ENCODE measurements at places on chromosomes 7 and 10. TPM values are rescaled to one million over a fixed set of nuclear protein-coding genes. Genes with fewer than 3 reads are reported as not detected.

SLC35G1 gene
- total RNA-seq, result 6.7 TPM

GTF2IRD2 gene
- 23.0 TPM for total RNA-seq

SRGN gene
- 66.6 TPM for total RNA-seq

MYO1G gene
- 376 TPM for total RNA-seq
